ENCODE measurements at places on chromosomes 5 and 9.
A peak's percentile ranks its signal among the peaks of the same experiment; 100 is the strongest.

DNA sequence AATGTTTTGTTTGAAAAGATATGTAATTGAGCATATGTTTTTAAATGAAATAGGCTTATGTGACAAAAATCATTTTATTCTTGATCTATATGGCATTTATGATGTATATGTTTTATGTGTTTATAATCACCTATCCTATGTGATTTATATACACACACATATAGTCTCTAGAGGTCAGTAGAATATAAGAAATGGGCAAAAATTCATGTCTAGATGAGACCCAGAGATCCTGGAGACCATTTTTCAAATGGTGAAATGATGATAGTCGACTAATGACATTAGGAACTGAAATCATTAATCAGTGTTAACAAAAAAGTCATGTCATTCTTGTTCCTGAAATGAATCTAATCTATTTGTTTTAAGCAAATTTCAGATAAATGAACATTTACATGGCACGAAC lies 709.2 kb upstream of the WWC1 start:
- no peak for DNase-seq

DNA sequence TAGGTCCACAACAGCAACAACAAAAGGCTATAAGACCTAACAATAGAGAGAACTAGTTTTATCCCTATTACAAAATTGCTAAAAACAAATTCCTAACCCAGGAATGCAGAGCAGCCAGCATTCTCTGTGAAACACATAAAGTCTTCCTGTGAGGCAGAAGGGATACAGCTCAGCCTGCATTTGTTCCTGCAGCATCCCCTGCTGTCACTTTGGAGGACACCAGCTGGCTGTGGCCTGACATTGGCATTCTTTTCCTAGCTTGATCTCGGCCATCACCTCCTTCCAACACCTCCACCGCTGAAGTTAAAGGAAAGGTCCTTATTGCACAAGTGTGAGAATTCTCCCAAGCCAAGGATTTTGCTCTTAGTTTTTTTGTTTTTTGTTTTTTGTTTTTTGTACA lies 186.1 kb downstream of the SNCAIP start:
- peak; percentile 34 for DNase-seq

DNA sequence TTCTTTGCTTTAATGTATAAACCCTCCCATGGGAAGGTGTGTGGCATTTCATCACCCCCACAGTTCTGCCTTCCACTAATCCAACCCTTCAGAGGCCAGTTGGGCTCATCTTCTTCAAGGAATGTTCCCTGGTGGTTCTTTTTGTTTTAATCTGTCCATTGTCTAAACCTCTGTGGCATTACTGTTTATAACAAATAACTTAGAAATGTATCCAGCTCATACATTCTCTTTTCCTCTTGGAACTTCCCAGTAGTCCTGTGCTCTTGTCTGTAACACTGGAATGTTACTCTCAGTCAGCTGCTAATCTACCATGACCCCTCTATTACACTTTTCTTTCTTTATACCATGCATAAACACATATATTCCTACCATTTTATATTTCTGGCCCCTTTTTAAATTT lies 213.5 kb upstream of the TARS1 start:
- DNase-seq: no peak

DNA sequence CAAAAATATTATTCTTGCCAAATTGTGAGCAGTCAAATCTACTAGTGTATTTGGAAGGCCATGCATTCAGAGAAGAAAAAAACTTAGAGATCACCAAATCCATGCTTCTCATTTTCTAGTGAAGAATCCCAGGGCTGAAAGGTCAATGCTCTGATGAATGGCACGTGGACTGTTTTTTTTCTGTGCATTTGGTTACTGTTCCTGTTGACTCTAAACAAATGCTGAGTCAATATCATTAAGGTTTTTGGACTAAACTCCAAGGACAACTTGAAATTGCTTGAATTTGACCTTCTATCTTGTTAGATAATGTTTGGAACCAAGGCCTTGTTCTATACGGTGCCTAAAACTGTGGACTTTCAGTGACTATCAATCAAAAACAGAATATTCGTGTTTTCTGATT lies 142.2 kb downstream of the OSTF1 start:
- DNase-seq: no peak

DNA sequence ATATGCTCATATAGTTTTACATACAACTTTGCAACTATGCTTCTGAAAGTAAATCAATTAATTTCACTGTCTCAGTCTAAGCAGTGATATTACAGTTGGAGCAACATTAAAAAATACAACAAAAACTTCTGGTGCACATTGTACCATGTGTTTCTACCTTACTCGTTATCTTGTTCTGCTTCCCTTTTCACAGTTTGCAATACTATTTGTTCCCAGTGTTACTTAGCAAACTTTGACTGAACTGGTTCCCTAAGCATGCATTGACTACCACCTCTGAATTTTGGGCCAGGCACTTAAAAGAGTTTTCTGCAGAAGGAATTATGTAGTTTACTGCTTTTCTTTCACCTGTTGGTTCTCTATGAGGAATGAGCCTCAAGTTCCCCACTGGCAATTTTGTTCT lies 152.7 kb downstream of the SEC61B start:
- no peak for DNase-seq

DNA sequence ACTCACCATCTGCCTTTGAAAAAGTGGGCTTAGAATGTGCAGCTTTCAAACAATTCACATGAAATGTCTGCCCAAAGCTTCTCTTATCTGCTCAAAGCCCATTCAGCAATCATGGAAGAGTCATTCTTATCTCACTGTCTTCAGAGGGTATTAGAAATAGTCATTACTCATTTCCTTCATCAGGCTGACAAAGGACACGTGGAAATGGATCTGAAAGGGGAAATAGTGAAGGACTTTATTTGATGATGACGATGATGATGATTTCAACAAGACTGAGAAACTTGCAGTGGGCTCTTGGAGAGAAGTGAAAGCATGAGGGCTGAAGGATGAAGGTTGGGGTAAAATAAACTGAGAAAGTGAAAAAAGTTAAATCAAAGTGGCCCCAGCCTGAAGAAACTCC lies 194.3 kb downstream of the SMARCA2 start:
- DNase-seq: no peak

GRCh38 chr5:150641006-150641570 lies 628 bp downstream of the SYNPO start:
- no peak for DNase-seq

GRCh38 chr9:97793067-97793466 lies 60.0 kb upstream of the FOXE1 start:
- no peak for DNase-seq

- no peak for DNase-seq
These were observed 31.0 kb upstream of the PRRC1 start for GRCh38 chr5:127486471-127486870.

- no peak for DNase-seq
These were observed 147.8 kb downstream of the MAST4 start for GRCh38 chr5:66744040-66744439.

GRCh38 chr9:111610845-111611244 lies 11.4 kb upstream of the PTGR1 start:
- no peak for DNase-seq

GRCh38 chr9:38415856-38416255 lies 8.4 kb downstream of the IGFBPL1 start:
- no peak for DNase-seq

DNA sequence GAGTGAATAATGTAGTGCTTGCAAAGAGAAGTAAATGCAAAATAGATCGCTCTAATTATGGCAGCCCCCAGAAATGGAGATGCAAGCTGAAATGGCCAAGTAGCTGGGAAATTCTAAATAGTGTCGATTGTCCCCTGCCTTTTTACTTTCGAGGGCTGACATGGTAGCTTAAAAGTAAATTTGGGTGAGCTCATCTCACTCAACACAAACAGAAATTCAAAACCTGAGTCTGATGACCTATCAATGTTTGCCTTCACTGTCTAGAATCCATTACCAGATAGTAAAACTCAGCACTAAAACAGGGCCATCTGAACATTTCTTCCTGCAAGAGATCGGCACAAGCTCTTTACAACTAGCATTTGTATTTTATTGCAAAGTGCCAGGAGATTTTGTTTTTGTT lies 7.0 kb upstream of the LHX2 start:
- no peak for DNase-seq

DNA sequence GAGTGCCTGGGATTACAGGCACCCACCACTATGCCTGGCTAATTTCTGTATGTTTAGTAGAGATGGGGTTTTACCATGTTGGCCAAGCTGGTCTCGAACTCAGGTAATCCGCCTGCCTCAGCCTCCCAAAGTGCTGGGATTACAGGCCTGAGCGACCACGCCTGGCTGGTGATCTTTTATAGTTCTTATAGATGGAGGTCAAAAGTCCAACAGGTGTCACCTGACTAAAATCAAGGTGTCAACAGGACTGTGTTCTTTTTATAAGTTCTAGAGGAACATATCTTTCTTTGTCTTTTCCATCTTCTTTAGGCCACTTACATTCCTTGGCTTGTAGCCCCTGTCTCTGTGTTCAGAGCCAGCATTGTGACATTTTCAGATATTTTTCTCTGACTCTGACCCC lies 155.5 kb upstream of the SLC12A2 start:
- no peak for DNase-seq
